ENCODE measurements at places on chromosomes 4 and X.

DNA sequence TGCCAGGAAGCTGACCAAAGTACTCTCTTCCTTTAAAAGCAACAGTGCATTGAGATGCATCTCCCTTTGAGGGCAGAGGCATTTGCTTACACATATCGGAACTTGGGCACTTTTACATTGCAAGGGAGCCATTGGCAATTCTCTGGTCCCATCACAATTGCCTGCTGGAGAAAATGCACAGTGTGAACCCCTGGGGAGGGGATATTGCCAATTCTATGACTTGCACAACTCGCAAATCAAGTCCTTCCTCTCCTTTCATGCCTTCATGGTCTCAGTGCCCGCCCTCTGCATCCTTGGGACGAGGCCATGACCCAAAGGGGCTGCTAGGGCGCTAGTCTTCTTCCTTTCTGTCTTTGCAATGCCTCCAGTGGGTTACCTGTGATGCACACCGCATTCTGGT is 14.9 kb upstream of the PDZD4 start:
- no peak for DNase-seq

GRCh38 chr4:93267747-93268146 is 560.8 kb upstream of the ATOH1 start:
- no peak for DNase-seq

DNA sequence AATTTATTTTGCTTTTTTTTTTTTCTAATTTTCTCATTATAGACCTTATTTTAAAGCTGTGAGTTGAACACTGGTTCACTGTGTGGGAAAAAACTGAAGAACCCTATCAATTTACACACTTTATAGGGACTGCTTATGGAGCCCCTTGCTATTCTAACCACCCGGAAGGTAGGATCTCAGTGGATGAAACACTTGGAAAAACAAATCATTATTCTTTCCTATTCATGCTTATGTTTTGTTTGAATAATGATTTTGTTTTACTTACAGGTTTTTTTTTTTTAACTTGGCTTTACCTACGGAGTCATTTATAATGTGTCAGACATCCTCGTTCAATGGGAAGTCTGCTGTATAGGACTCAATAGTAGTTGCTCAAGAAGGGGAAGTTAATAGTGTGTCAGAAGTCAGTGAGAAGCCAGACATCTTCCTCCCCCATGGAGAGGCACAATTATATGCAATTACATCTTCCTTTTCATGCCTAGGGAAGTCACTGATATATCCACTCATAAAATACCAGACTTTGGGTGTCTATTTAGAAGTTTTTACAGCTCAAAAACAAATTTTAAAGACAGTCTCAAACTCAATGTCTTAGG is 113.2 kb downstream of the ARSF start:
- DNase-seq = no peak

DNA sequence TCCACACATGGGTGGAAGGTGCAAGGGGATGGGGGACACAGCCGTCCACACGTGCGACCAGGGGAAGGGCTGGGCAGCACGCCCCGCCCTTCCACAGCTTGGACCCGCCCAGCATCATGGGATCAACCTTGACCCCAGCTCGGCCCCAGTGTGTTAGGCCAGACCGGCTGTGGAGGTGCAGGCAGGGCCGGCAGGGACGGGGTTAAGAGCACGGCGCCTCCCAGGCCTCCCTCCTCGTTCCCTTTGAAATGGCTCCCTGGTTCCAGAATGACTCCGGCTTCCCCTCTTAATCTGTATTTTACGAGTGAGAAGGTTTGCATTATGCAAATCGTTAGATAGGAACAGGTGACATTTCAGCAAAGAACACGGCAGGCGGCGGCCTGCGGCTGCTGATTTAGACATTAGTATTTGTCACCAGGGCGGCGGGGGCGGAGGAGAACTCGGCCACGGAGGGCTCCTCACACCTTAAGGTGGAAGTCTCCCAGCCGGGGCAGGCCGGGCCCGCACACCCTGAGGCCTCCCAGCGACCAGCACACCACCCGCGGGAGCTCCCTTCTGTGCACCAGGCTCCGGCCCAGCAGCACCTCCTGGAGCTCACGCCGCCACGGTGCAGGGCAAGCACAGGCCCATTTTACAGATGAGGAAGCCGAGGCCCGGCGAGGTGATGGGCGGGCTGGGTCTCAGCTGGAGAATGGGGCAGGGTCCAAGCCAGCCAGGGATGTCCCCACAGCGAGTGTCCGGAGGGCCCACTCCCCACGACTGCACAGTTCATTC is 116.1 kb downstream of the FAM53A start:
- no peak for DNase-seq

GRCh38 chr4:184331268-184331995 is 113.8 kb upstream of the ENPP6 start:
- no peak for DNase-seq

GRCh38 chr4:126427853-126428252 is 1113.1 kb downstream of the FAT4 start:
- DNase-seq = no peak

DNA sequence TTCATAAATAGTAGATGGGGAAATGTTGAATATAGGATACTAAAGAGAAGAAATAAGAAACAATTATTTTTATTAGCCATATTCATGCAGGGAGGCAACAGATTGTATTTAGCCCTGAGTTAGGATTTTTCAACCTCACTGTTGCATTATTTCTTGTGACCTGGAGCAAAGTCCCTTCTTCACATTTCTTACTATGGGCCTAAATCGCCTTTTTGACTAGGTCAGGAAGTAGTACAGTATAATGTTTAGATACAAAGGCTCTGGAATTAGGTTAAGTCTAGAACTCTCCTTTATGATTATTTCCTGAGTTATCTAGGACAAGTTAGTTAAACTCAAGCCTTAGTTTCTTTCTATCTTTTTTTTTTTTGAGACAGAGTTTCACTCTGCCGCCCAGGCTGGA is 88.0 kb downstream of the FRYL start:
- DNase-seq = no peak

DNA sequence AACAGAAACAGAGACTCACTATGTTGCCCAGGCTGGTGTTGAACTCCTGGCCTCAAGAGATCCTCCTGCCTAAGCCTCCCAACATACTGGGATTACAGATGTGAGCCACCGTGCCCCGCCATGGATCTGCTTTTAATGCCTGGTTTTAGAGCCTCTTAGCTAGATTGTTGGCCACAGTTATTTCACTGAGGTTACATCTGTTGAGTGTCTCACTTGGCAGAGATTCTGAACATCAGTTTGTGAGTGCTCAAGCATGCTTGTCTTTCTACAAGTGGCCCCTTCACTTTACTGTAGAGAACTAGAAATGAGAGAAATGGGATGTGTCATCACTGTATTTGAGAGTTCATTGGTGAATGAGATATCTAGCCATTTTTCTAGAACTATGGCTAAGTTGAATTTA is 218.5 kb downstream of the APBB2 start:
- DNase-seq = no peak

GRCh38 chr4:1045595-1046201 is 34.3 kb downstream of the FGFRL1 start:
- DNase-seq = no peak

GRCh38 chr4:54359919-54360650 is 131.0 kb downstream of the PDGFRA start:
- no peak for DNase-seq

- DNase-seq = no peak
Measured at GRCh38 chr4:3285558-3286334, 7.1 kb upstream of the RGS12 start.

DNA sequence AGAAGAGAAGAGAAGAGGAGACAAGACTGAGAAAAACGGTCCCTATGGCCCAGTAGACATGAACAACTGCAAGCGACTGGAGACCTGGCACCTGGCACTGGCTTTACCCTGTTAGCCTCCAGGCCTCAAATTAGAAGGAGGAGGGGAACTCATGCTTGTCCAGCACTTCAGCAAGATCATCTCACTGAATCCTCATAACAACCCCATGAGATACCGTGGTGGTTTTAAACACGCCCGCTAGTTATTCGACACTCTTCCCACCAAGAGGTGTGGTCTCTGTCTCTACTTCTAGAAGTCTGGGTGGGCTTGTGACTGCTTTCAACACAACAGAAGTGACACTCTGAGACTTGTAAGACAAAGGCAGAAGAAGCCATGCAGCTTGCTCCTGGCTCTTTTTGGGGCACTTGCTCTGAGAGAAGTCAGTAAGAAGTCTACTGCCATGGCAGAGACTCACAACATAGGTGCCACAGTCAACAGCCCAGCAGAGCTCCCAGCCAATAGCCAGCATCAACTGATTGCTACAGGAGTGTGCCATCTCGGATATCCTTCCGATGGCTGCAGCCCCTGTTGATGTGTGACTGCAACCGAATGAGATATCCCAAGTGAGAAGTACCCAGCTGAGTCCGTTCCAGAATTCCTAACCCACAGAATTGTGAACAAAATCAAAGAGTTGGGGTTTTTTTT is 34.0 kb upstream of the BCOR start:
- no peak for DNase-seq

- no peak for DNase-seq
Measured at GRCh38 chr4:72473434-72473900, 95.6 kb downstream of the ADAMTS3 start.

DNA sequence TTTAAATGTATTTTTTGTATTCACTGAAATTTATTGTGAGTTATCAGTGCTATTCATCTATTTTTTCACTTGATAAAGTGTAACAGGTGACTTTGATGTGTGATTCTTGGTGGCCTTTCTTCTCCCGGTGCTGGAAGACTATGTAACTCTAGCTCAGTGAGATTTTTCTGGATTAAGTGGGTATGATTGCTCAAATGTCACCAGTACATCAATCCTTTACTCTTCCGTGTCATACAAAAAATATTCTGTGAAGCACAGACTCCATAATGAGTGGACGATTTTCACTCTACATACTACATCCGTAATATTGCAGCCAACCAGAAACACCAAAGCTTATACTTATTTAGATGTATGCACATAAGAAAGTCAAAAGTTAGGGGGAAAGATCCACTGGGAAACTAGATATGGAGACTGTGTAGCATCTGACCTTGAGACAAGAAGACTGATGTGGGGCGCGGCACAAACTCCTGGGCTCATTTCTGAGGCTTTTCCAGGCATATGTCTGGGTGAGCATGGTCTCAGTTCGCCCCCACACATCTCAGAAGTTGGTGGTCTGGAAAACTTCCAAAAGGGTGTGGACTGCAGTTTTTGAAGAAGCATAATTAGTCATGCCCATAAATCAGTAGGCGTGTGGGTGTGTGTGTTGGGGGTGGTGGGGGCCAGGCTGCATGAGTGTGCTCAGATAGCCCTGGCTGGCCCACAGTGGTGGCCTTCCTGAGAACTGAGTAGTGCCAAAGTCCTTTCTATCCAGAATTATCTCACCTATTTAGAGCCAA is 53.9 kb upstream of the TENM3 start:
- DNase-seq = no peak

- DNase-seq = no peak
Measured at GRCh38 chrX:111170017-111170416, 74.0 kb downstream of the PAK3 start.

DNA sequence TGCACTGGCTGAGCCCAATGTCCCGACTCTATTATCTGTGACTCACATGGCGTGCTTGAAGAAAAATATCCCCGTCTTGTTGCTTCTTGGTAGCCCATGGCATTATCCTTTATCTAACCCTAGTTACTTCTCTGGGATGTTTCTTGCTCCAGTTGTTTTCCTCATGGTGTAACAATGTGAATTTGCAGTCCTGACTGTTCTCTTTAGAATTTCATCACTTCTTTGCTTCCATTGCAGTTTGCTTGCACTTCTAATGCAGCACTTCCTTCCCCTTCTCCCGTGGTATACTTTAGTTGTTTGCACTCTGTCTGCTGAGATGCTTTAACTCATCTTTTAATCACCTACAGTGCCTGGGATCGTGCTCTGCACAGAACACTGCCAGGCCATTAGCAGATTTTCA is 126.9 kb downstream of the MAML3 start:
- DNase-seq = no peak

DNA sequence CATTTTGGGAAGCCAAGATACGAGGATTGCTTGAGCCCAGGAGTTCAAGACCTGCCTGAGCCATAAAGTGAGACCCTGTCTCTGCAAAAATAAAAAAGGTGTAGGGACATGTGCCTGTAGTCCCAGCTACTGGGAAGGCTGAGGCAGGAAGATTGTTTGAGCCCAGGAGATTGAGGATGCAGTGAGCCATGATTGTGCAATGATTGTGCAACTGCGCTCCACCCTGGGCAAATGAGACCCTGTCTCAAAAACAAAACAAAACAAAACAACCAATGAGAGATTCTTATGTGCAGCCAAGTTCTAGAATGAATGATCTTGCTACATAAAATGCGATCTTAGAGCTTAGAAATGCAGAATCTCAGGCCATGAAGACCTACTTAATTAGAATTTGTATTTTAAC is 22.5 kb downstream of the SLC9B2 start:
- DNase-seq = no peak

GRCh38 chrX:13763489-13763888 is 28.9 kb downstream of the OFD1 start:
- no peak for DNase-seq

GRCh38 chr4:180491210-180491609 is 1752.0 kb upstream of the TENM3 start:
- DNase-seq = no peak

DNA sequence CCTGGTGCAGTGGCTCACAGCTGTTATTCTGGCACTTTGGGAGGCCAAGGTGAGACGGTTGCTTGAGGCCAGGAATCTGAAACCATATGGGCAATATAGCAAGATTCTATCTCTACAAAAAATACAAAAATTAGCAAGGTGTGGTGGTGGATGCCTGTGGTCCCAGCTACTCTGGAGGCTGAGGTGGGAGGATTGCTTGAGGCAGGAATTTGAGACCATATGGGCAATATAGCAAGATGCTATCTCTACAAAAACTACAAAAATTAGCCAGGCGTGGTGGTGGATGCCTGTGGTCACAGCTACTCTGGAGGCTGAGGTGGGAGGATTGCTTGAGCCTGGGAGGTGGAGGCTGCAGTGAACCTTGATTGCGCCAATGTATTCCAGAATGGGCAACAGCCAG is 2.3 kb downstream of the ADGRG4 start:
- no peak for DNase-seq

DNA sequence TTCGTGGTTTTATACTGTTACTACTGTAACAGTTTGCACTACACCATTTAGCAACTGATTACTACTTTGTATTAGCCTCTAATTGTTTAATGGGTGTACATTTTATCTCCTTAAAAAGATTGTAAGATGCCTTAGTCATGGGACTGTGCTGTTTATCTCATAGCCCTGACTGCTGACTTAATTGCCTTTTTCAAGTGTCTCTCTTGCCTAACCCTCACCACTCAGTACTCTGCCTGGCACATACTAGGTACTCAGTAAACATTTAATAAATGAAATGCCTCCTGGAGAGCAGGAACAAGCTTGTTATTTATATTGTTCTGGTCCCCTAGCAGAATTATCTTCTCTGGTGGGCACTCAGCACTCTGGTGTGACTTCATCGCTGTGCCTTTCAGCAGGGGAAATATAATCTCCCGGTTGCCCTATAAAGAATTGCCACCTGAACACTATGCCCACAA is 1.7 kb upstream of the STIM2 start:
- DNase-seq = no peak

- DNase-seq = no peak
Measured at GRCh38 chr4:114399105-114399504, 199.5 kb upstream of the UGT8 start.

GRCh38 chr4:32396507-32397070 is 1676.4 kb downstream of the PCDH7 start:
- no peak for DNase-seq
